Activated naive CD4-positive, alpha-beta T cell treated with anti-CD3 and anti-CD28 coated beads, Interleukin-2, amount 50 U/mL, for 72 hours (primary cell): ENCODE measurements at places on chromosomes 2 and 18. TPM values are rescaled to one million over a fixed set of nuclear protein-coding genes. Genes with fewer than 3 reads are reported as not detected.

- DNase-seq, result no peak
Measured at GRCh38 chr18:50356036-50356945, 18.6 kb upstream of the SKA1 start.

DNA sequence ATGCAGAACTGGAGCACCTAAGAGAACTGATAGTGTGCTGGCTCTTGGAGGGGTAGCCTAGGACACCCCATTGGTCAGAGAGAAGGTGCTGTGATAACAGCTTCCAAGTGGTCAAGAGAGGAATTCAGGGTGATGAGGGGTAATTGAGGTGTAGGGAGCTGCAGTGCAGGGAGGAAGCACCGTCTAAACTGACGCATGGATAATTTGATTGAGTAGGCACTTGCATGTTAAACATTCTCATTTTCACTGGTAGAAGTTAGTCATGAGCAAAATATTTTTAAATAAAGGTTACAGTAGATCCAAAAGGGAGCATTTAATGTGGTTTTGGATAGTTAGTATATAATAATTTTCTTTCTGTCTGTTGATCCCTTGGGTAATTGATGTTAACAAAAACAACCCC is 155.1 kb upstream of the TCF4 start:
- no peak for DNase-seq

DNA sequence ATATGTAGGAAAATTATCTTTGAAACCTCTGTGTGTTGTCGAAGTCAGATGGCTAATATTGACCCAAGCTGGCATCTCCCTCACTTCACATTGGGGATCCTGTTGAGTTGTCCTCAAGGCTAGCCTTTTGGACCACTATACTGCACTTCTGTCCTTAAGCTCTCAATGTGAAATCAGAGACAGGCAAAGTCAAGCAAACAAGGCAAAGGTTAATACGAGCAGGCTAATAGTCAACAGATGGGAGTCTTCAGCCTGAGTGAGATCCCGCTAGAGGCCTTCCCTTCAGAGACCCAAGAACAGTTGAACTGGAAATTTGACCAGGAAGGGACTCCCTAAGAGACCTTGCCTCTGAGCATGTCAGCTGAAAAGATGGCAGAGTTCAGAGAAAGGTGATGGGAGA is 475.4 kb downstream of the PARD3B start:
- DNase-seq, result no peak

DNA sequence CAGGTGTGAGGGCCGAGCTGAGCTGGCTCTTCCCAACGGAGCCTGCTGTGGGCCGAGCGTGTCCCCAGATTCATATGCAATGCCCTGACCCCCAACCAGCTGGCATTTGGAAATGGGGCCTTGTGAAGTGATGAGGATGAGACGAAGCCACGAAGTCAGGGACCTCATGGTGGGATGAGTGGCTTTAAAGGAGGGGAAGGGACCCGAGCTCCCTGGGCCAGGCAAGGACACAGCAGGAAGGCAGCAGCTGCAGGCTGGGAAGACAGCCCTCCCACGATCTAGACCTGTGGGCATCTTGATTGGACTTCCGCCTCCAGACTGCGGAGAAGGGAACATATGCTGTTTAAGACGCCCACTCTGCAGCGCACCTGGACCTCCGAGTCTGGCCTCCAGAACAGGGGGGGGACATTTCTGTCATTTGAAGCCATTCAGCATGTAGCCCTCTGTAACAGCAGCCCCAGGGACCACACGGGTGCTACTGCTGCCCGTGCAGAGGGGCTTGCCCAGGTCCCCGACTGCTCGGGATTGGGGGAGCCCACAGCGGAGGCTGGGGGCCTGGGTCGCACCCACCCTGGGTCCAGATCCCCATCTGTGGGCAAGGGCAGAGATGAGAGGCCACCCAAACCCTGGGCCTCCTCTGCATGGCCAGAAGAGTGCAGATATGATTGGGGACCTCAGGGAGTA is 27.2 kb downstream of the KIF1A start:
- DNase-seq, result no peak

IL1RL2 gene
- 0.75 TPM for total RNA-seq
